ENCODE measurements at places on chromosomes 12 and 14.

DNA sequence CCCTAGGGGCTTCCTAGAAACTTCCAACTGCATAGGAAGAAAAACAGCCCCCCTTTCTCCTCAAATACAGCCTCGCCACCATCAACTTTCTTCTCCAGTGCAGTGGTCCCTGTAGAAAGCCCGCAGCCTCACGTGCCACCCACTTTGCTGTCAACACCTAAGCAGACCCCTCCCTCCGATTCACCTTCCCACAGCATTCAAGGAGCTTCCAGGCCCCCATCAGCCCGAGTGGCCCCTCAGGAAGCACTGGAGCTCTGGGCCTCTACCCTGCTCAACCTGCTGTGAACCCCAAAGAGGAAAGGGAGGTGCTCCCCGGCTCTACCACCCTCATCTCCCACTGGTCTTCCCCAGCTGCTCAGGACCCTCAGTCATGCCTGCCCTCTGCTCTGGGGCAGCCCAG lies 55.0 kb downstream of the RNF34 start:
- no peak for DNase-seq

DNA sequence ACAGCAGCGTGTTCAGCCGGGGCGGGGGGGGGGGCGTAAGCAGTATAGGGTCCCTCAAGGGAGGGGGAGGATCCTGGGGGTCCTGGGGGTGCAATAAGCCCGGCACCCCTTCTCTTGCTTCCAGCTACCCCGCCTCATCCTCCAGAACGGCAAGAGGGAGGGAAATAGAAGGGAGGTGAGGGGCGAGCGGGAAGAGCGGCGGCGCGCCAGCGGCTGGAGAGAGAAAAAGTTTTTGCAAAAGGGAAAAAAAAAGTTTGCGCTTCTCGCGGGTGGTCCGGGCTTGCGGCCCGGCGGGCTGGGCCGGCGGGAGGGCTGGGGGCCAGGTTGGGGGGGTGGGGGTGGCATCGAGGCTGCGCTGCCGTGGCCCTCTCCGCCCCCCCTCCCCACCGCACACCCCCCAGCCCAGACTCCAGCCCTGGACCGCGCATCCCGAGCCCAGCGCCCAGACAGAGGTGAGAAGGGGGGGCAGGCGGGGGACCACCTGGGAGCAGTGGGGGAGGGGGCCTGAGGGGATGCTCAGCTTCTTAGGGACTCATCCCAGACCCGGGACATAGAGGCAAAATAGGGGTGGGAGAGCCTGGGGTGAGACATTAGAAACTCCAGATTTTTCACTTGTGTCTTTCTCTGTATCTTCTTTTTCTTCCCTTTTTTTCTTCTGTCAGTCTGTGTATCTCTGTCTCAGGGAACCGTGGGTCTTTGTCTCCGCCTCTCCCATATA lies at the start of gene GLI1:
GLI1 (plus strand) TSS at position 36 of the 718 bp plus-strand sequence. CDS start 3,907 bp downstream, outside the sequence.
- no peak for DNase-seq

DNA sequence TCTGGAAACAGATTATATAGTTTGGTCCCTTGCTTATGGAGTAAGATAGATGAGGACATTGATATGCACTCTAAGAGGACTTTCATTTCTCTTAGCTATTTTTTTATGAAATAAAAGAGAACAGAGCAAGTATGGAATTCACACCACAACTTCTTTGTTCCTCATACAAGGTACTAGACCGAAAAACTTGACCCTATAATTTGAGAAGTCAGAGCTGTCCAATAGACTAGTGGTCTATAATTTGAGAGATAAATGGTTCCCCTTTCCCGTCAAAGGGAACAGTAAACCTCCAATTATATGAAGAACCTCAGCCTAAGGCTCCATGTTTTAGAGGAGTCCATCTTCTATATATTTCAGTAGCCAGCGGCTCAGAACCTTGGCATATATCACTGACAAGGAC lies 58.5 kb upstream of the HIF1A start:
- DNase-seq, result no peak

- DNase-seq, result no peak
Observed at GRCh38 chr12:2187195-2187945, 134.6 kb downstream of the CACNA1C start.

- no peak for DNase-seq
Observed at GRCh38 chr12:26028953-26029735, 70.7 kb downstream of the RASSF8 start.

DNA sequence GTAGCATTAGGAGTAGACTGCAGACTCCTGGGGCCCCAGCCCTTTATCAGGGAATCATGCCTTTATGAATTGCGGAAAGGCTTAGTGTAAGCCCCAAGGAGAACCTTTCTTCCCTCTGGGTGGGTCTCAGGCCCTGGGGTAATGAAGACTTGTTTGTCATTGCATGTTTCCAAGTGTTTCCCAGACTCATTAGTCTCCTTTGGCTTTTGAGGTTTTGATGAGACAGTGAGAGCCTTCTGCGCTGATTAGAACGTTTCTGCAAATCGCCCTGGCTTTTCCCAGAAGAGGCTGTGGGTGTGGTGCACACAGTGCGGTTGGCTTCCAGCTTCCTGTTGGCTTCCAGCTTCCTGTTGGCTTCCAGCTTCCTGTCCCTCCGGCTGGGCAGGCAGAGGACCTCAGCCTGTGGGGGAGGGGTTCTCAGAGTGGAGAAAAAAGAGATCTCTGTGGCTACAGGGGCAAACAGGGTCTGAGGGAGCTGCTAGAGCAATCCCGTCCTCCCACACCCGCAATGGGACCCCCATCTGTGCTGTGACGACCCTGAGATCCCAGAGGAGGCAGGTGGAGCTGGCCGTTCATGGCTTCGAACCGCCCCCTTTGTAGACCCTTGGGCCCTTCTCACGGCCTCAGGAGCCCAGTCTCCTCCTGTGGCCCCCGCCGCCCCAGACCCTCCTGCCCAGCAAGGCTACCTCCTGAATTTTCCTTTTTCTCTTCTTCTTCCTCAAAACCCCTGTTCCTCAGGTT lies 42.1 kb downstream of the GPR68 start:
- DNase-seq, result no peak

DNA sequence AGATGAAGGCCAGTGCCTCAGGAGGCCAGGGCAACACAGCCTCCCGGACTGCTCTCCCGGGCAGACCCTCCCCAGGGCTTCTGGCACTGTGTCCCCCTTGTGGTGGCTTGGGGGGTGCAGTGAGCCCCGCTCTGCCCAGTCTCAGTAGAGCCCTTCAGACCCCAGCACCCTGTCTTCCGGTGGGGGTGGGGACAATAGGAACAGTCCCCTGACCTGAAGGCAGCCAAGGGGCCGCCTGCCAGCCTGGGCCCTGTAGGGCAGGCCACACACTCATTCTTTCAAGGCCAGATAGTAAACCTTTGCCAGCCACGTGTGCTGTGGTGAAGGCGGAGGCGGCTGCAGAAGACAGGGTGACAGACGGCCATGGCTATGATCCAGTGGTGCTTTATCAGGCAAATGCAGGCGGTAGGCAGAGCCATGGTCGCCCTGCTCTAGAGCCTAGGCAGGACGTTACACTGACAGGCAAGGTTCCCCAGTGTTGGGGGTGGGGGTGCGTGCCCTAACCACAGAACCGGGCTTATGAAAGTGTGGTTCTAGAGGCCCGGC lies 15.0 kb downstream of the ZFYVE21 start:
- no peak for DNase-seq

DNA sequence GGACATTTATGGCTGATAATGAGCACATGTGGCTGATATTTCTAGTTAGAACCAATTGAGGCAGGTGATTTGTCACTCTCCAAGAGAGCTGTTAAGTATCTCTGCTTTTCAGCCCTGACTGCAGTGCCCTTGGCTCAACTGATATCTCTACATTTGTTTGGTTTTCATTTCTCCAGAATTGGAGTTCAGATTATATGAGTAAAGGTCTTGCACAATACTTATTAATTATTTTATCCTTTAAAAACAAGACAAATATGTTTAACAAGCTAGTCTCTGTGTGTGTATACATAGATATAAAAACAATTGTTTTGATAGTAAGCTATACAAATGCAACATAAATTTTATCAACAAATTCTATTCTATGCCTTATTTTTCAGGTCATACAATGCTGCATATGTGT lies 105.2 kb downstream of the BRMS1L start:
- DNase-seq, result no peak

GRCh38 chr14:95311752-95312151 lies 8.0 kb downstream of the CLMN start:
- DNase-seq, result no peak

- no peak for DNase-seq
Observed at GRCh38 chr12:52235001-52235764, 2.1 kb downstream of the KRT7 start.

DNA sequence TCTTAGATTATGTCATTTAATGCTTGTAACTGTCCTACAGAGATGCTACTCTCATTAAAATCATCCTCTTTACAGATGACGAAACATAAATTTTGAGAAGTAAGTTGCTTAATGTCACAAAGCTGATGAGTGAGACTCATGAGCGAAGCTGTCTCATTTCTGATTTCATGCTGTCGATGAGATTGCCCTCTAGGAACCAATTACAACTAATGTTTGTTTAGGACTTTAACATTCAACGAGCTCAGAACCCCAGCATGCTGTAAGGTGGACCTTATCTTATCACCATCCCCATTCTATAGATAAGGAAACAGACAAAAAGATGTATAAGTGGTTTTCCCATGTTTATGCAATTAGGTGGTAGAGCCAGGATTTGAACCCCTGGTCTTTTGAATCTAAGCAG lies 23.1 kb downstream of the BHLHE41 start:
- no peak for DNase-seq

DNA sequence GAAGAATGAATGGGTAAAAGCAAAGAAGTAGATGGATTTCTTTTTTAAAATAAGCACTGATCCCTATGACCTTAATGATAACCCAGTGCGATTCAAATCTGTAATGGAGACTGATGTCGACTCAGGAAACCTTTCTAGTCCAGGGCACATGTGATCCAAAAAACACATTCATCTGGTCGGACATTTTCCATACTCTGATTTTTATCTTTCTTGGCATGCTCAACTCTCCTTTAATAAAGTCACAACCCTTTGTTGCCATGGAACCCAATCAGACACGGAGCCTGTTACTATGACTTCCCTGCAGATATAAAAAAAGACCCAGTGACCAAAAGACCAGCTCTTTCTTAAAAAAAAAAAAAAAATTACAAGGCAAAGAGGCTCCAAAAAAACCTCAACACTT lies 27.9 kb downstream of the TMCC3 start:
- DNase-seq, result no peak

DNA sequence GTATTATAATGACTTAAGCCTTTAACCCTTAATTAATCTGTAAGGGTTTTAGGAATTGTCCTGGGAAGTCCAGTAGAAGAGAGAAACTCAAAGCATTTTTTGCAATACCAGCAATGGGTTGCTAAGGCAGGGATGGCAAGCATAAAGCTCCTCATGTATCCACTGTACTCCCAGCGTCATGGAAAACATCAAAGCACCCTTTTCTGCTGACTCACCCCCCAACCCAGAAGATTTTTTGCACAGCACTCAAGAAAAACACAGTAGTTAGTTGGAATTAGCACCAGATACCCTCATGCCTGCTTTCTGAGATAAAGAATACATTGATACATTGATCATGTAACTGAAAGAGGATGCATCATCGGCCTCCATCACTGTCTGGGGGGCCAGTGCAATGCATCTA lies 199.1 kb upstream of the CNOT2 start:
- no peak for DNase-seq

- no peak for DNase-seq
Observed at GRCh38 chr14:49479432-49479831, 106.7 kb downstream of the RPS29 start.

GRCh38 chr12:68825569-68826217 lies 17.7 kb downstream of the MDM2 start:
- DNase-seq, result no peak

DNA sequence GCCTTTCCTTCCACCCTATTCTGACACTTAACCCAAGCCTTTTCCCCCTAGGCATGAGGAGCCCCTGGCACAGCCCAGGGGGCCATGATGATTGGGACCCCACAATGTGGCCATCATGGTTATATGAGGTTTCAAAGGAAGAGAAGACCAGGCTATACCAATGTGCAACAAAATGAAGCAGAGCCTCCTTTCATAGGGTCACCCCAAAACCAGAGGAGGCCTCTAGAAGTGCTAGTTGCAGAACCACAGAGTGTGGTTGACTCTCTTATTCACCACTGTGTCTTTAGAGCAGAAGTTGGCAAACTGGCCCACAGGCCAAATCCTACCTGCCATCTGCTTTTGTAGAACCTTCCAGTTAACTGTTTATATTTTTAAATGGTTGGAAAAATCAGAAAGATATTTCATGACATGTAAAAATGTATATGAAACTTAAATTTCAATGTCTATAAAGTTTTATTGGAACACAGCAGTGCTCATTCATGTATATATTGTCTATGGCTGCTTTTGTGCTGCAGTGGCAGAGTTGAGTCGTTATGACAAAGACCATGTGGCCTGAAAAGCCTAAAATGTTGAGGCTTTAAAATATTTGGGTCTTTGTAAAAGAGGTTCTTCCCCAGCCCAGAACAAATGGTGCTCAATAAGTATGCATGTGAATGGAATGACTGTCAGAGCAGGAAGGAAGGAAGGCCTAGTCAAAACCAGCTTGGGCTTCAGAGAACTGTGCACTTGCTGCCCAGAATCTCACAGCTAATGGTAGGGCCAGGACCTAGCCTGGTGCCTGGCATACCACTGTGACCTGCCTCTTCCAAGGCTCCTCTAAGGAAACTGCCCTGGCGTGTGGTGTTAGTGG lies 49.2 kb downstream of the SUSD6 start:
- DNase-seq, result no peak

DNA sequence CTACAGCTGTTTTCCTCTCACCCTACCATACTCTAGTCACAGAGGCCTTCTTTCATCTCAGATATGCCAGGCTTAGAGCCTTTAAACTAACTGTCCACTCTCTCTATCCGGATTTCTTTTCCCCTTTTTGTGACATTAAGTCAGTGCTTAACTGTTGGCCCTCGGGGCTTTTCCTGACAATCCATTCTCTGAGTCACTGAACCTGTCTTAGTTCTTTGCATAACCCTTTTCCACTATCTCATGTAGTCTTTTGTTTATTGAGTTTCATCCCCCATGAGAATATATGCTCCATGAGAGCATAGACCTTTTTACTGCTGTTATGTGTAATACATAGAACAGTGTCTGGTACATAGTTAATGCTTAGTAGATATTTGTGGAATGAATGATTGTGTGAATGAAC lies 68.7 kb downstream of the PLEKHA5 start:
- no peak for DNase-seq

- no peak for DNase-seq
Observed at GRCh38 chr12:94545935-94546771, 86.5 kb upstream of the CEP83 start.

DNA sequence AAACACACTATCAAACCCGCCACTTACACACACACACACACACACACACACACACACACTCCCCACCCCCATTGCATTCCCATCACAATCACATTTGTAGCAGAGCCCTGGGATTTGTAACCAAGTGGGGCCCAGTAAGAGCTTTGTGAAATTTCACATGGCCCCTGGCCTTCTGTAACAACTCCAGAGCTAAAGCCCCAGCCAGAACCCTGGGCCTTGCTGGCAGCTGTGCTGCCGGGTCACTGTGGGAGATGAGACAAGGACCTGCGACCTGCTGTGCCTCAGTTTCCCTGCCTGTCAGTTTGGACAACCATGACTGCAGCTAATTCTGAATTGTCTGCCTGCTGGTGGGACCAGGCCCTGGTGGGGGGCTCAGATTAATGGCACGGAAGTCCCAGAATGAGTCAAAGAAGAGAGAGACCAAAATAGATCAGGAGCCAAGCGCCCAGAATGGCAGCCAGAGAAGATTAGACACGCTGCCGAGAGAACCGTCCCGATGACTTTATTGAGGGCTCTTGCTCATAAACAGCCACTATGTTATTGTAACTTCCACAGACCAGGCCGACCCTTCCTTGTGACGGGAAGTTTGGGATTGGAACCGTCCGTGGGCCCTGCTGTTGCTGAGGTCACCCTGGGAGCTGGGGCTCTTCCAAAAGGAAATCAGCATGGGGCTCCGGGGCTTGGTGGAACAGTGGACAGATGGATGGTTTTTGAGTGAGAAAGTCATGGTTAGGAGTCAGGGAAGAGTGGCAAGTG lies 123.1 kb downstream of the ZFP36L1 start:
- DNase-seq, result no peak

Data from T-helper 2 cell treated with Interferon-gamma antibody and Interleukin-4, amounts not matched to agents 5 μg/mL and 100 μg/mL, for 36 hours (primary cell).